ENCODE measurements at places on chromosomes 7 and 10.

- DNase-seq, result no peak
Measured at GRCh38 chr10:130243015-130243414, 106.8 kb downstream of the GLRX3 start.

DNA sequence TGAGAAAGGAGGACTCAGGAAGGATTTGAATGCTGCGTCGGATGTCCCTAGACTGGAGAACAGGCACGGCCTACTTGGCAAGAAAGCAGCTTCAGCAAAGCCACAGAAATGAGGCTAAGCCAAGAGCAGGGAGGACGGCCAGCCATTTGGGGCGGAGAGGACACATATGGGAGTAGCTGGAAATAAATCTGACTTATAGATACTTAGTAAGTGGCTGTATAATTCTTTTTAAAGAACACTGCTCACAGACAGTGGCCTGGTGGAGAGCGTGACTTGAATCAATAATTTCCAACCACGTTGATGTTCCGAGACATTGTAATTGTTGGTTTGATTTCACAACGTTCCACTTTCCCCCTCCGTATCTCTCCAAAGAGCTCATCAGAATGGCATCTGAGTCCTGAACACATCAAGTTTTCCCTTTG, 67.7 kb upstream of the JCAD start:
- no peak for DNase-seq

DNA sequence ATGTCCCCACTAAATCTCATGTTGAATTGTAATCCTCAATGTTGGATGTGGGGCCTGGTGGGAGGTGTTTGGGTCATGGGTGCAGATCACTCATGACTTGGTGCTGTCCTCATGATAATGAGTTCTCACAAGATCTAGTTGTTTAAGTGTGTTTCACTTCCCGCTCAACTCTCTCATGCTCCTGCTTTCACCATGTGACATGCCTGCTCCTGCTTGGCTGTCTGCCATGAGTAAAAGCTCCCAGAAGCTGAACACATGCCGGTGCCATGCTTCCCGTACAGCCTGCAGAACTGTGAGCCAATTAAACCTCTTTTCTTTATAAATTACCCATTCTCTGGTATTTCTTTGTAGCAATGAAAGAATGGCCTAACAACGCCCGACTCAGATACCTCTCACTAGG, 6.2 kb upstream of the PSTK start:
- no peak for DNase-seq

- DNase-seq, result no peak
Measured at GRCh38 chr7:46468753-46469356, 547.8 kb upstream of the IGFBP3 start.

- no peak for DNase-seq
Measured at GRCh38 chr7:23966941-23967340, 256.9 kb downstream of the STK31 start.

Measured in RWPE1 (cell line).